ENCODE measurements at places on chromosomes 3 and 15. TPM values are rescaled to one million over a fixed set of nuclear protein-coding genes. Genes with fewer than 3 reads are reported as not detected.

The ICE2 gene
- 22.0 TPM for total RNA-seq

The IGF1R gene
- total RNA-seq = 66.1 TPM

The TMCO5A gene
- not detected for total RNA-seq

The IRAK2 gene
- 2.6 TPM for total RNA-seq

The ZNF609 gene
- total RNA-seq = 19.3 TPM

The FOXB1 gene
- not detected for total RNA-seq

The THSD4 gene
- total RNA-seq = 16.0 TPM

All from adrenal gland (tissue), 19 donors.